NCI-H460 (cell line): ENCODE measurements at places on chromosomes 13 and 19.

DNA sequence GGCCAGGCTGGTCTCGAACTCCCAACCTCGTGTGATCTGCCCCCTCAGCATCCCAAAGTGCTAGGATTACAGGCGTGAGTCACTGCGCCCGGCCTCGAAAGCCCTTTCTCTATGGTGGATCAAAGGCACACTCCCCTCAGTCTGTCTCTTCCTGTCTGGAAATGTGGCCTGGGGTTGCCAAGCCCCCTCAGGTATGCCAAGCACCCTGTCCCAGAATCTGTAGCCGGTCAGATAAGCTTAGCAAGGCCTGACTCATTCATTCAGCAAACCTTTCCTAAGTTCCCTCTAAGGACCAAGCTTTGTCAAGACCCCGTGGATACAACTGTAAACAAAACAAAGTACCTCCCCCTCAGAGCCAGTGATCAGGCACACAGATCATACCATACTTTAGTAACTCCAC is 14.1 kb downstream of the NUCB1 start:
- no peak for DNase-seq

DNA sequence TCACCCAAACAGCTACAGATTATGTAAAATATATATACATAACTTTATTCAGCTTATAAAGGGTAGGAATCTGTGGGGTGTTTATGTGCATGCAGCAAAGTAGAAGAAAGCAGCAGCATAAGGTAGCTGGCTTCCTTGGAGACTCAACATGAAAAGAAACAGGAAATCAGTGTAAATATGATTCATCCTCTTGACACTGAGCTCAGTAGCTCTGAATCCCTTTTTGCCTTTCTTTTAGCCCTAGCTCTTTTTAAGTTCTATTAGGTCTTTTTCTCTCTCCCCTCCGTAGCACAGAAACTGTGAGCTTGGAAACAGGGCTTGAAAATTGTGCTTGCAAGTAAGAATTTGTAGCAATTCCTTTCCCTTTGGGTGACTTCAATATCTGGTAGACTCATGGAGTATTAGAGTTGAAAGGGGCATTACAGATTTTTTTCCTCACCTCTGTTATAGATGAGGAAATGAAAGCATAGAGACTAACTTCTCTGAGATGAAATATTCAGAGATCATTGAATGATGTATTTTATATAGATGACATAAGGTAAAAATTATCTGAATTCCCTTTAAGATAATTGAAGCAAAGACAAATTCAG is 314.4 kb downstream of the PCDH9 start:
- no peak for DNase-seq

DNA sequence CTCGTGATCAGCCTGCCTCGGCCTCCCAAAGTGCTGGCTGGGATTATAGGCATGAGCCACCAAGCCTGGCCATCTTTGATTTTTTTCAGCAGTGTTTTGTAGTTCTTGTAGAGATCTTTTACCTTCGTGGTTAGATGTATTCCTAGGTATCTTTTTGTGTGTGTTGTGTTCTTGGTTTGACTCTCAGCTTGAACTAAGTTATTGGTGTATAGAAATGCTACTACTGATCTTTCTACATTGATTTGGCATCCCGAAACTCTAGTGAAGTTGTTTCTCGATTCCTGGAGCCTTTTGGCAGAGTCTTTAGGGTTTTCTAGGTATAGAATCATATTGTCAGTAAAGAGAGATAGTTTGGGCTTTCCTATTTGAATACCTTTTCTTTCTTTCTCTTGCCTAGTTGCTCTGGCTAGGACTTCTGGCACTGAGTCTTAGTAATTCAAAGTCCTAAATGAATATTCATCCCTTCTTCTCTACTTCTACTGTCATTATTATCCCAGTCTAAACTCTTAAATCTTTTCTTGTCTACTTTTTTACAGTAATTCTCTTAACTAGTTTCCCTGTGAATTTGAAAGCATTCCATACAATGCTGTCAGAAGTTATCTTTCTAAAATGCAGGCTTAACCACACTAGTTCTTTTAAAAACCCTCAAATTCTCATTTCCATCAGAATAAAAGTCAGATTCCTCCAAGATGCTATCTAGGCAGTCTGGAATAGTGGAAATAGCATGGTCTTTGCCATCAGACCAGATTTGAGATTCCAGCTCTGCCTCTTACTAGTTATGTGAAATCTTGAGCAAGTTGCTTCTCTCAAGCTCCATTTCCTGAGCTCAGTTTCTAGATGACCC is 7.0 kb downstream of the GPR18 start:
- DNase-seq = no peak

DNA sequence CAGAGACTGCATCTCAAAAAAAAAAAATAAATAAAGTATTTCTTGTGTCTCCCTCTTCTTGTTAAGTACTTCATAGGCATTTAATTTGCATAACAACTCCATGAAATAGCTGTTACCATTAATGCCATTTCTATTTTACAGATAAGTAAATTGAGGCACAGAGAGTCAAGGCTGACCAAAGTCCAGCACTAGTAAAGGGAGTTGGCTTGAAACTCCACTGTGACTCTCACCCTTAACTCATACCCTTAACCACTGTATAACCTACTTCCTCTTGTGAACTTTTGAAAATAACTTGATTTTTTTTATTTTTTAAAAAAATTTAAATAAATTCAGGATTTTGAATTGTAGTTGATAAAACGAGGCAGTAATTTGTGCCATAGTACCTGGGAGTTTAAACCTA is 6.0 kb downstream of the GPATCH1 start:
- DNase-seq = no peak
